HFFc6 (cell line): ENCODE measurements at places on chromosomes 7 and 10.
A peak's percentile ranks its signal among the peaks of the same experiment; 100 is the strongest.

GRCh38 chr7:137258552-137258951 is 85.0 kb downstream of the PTN start:
- H3K36me3 ChIP-seq, result no peaks in the 10 kb centered on the region
- H3K27ac ChIP-seq, result no peak overlapping the region
- no peaks in the 10 kb centered on the region for H3K4me1 ChIP-seq
- no peak for DNase-seq
- H3K27me3 ChIP-seq, result no peaks in the 10 kb centered on the region

- H3K27ac ChIP-seq, result no peak overlapping the region; the same call in 1 of the 2 replicates
- H3K27me3 ChIP-seq, result peaks cover 10% of the 10 kb centered on the region
- DNase-seq, result no peak
- H3K4me1 ChIP-seq, result peaks cover 24% of the 10 kb centered on the region
- H3K4me3 ChIP-seq, result peak overlapping the region; percentile 85
Measured at GRCh38 chr7:38310591-38311101, 37.2 kb upstream of the TARP start.

DNA sequence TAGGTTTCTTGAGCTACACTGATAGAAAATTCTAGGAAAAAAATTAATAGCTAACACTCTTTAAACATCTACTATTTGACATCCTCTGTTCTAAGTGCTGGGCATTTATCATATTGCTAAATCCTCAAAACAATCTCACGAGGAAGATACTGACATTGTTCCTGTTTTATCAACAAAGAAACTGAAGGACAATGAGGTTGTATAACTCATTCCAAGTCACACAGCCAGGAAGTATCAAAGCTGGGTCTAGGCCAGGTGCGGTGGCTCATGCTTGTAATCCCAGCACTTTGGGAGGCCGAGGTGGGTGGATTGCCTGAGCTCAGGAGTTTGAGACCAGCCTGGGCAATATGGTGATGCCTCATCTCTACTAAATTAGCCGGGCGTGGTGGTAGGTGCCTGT is 51.6 kb upstream of the IL6 start:
- H3K27me3 ChIP-seq, result no peaks in the 10 kb centered on the region; the same call in 1 of the 2 replicates
- 0 out of 2 replicates have a peak, but pooled peaks cover 8% of the 10 kb centered on the region for H3K36me3 ChIP-seq
- DNase-seq, result no peak
- H3K4me3 ChIP-seq, result no peak overlapping the region
- H3K4me1 ChIP-seq, result peaks cover 63% of the 10 kb centered on the region
- no peak overlapping the region for H3K27ac ChIP-seq

DNA sequence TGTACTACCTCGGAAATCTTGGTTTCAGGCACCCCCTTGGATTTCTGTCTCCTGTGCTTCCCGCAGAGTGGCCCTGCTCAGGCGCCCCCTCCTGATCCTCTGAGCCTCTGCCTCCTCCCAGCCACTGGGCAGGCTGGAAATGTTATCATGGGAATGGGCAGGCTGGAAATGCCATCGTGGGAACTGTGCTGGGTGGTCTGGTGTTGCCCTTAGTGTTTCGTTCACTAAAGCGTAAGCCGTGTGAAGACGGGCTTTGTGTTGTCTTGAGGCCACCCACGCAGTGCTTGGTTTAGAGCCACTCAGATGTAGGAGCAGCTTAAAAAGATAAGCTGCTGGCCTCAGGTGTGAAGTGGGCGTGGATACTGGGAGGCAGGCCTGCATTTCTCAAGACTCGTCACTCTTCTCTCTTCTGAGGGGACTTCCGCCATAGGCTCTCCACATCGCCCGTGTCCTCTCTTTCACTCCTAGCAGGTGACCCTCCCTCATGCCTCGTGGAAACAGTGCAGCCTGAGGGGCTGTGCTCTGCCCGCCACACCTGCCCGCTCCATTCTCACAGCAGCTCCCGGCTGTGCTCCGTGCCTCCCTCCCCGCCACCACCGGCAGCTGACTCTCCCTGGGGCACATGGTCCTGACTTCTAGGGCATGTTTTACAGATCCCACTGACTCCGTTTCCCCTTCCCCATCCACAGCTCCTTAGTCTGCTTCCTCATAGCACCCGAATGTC is 28.5 kb downstream of the PPP2R2D start:
- no peak for DNase-seq
- no peak overlapping the region for H3K27ac ChIP-seq
- H3K27me3 ChIP-seq, result no peaks in the 10 kb centered on the region
- peaks cover 34% of the 10 kb centered on the region for H3K4me1 ChIP-seq
- H3K4me3 ChIP-seq, result no peak overlapping the region

DNA sequence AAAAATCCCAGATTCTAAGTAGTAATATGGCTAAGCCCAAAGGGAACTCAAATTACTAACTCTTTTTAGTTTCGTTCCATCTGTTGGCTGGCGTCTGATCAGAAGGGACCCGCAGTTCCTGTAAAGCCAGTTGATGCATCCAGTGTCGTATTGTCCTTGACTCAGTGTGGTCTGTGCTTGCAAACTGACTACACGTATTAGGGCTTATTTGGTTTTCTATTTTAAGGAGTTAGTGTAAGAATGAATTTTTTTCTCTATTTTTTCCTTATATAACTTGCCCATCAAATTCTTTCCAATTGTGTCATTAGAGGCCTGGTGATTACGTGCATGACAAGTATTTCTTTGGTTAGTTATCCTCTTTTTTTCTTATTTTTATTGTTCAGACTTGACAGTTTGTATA is 9.7 kb downstream of the ABCA13 start:
- no peaks in the 10 kb centered on the region for H3K36me3 ChIP-seq
- no peaks in the 10 kb centered on the region; the same call in 1 of the 2 replicates for H3K27me3 ChIP-seq
- H3K4me1 ChIP-seq, result peaks cover 62% of the 10 kb centered on the region
- H3K4me3 ChIP-seq, result peak overlapping the region; percentile 56
- peak overlapping the region; percentile 80 for H3K27ac ChIP-seq
- DNase-seq, result peak; percentile 72

GRCh38 chr10:113411456-113411855 is 141.4 kb upstream of the HABP2 start:
- no peak overlapping the region for H3K27ac ChIP-seq
- DNase-seq, result no peak
- no peaks in the 10 kb centered on the region for H3K4me1 ChIP-seq

GRCh38 chr10:5977471-5978229 is at the start of gene IL15RA:
Gene IL15RA (minus strand): TSS chr10:5977543. CDS start chr10:5977492, 51 bp downstream.
- DNase-seq, result peak; percentile 51
- peaks cover 9% of the 10 kb centered on the region for H3K27me3 ChIP-seq
- H3K36me3 ChIP-seq, result no peaks in the 10 kb centered on the region
- H3K4me3 ChIP-seq, result peak within 1 kb of the TSS; percentile 88
- peak within 1 kb of the TSS; percentile 43 for H3K27ac ChIP-seq

DNA sequence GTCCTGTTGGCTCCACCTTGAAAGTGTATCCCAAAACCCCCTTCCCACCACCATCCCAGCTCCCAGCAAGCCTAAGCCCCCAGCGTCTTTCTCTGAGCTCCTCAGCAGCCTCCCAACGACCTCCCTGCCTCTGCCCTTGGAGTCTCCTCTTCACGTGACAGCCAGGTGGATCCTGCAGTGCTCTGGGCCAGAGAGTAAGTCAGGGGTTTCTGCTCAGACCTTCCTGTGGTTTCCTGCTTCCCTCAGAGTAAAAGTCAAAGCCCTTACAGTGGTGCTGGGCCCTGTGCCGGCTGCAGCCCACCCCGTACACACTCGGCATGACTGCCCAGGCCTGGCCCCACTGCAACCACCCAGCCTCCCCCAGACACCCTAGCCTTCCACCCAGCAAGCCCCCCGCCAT is 51.9 kb downstream of the OAT start:
- H3K36me3 ChIP-seq, result no peaks in the 10 kb centered on the region
- H3K4me3 ChIP-seq, result no peak overlapping the region
- no peaks in the 10 kb centered on the region for H3K4me1 ChIP-seq

GRCh38 chr10:97307866-97308780 is 10.9 kb upstream of the FRAT1 start:
- no peak overlapping the region for H3K4me3 ChIP-seq
- DNase-seq, result no peak
- no peak overlapping the region for H3K27ac ChIP-seq
- peaks cover 15% of the 10 kb centered on the region for H3K27me3 ChIP-seq
- no peaks in the 10 kb centered on the region for H3K4me1 ChIP-seq

GRCh38 chr7:95004618-95005247 is 97.3 kb downstream of the PPP1R9A start:
- H3K4me3 ChIP-seq, result no peak overlapping the region
- no peak overlapping the region for H3K27ac ChIP-seq
- DNase-seq, result no peak
- no peaks in the 10 kb centered on the region for H3K4me1 ChIP-seq
- H3K27me3 ChIP-seq, result no peaks in the 10 kb centered on the region
- no peaks in the 10 kb centered on the region for H3K36me3 ChIP-seq

- H3K27me3 ChIP-seq, result no peaks in the 10 kb centered on the region
- H3K36me3 ChIP-seq, result peaks cover 8% of the 10 kb centered on the region
- H3K4me1 ChIP-seq, result peaks cover 9% of the 10 kb centered on the region; the same call in 1 of the 2 replicates
- H3K4me3 ChIP-seq, result no peak overlapping the region
Measured at GRCh38 chr10:4426866-4427265, 399.1 kb upstream of the AKR1E2 start.

DNA sequence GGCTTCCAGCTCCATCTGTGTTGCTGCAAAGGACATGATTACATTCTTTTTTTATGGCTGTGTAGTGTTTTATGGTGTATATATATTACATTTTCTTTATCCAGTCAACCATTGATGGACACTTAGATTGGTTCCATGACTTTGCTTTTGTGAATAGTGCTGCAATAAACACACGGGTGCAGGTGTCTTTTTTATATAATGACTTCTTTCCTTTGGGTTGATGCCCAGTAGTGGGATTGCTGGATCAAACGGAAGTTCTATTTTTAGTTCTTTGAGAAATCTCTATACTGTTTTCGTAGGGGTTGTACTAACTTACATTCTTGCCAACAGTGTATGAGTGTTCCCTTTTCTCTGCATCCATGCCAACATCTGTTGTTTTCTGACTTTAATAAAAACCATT is 189.7 kb downstream of the ACTR3B start:
- no peak overlapping the region for H3K27ac ChIP-seq
- no peak for DNase-seq
- H3K36me3 ChIP-seq, result no peaks in the 10 kb centered on the region
- H3K27me3 ChIP-seq, result peaks cover 5% of the 10 kb centered on the region

- H3K36me3 ChIP-seq, result no peaks in the 10 kb centered on the region
- no peaks in the 10 kb centered on the region for H3K4me1 ChIP-seq
- H3K27ac ChIP-seq, result no peak overlapping the region
- no peak overlapping the region for H3K4me3 ChIP-seq
- H3K27me3 ChIP-seq, result peaks cover 1% of the 10 kb centered on the region; the same call in 1 of the 2 replicates
- DNase-seq, result no peak
Measured at GRCh38 chr10:111273635-111274034, 196.8 kb downstream of the ADRA2A start.

DNA sequence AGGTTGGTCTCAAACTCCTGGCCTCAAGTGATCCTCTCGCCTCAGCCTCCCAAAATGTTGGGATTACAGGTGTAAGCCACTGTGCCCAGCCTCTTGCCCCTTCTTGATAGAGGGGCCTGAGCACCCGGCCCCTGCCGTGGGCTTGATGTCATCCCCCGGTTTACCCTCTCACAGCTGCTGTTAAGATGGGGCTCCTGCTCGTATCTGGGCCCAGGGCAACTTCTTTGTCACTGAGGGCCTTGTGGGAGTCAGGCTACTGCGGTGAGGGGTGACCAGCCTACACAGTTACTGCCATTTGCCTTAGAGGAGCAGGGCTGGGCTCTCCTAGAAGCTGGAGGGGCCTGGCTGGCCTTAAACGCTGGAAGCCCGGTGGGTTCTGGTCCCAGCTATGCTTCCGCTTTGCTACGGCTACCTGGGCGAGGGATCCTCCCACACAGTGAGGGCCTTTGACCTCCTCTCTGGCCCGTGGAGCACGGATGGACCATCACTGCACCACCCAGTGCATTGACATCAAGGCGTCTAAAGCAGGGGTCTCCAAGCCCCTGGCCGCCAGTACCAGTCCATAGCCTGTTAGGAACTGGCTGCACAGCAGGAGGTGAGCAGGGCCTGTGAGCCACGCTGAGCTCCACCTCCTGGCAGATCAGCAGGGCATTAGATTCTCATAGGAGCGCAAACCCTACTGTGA is 1.1 kb upstream of the TMEM130 start:
- no peak overlapping the region for H3K27ac ChIP-seq
- peaks cover 7% of the 10 kb centered on the region for H3K27me3 ChIP-seq
- H3K4me3 ChIP-seq, result peak overlapping the region; percentile 84
- H3K4me1 ChIP-seq, result peaks cover under 1% of the 10 kb centered on the region; the same call in 1 of the 2 replicates

DNA sequence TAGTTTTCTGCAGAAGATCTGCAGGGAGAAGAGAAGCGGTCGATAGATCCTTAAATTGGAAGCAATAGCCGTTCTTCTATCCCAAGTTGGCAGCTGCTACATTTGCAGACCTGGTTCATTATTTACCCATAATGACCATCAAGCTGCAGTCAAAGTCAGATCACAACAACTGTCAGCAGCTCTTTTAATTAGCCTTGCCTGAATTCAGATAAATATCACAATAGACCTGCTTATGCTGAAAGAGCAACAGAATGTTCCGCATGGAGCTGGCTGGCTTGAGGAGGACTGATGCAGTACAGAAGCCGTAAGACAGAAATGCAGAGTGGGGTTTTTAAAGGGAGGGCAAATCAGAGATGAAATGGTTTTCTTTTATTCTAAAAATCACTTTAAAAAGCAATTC is 109.4 kb downstream of the HIBADH start:
- H3K4me3 ChIP-seq, result no peak overlapping the region
- no peaks in the 10 kb centered on the region for H3K27me3 ChIP-seq
- no peak overlapping the region for H3K27ac ChIP-seq

DNA sequence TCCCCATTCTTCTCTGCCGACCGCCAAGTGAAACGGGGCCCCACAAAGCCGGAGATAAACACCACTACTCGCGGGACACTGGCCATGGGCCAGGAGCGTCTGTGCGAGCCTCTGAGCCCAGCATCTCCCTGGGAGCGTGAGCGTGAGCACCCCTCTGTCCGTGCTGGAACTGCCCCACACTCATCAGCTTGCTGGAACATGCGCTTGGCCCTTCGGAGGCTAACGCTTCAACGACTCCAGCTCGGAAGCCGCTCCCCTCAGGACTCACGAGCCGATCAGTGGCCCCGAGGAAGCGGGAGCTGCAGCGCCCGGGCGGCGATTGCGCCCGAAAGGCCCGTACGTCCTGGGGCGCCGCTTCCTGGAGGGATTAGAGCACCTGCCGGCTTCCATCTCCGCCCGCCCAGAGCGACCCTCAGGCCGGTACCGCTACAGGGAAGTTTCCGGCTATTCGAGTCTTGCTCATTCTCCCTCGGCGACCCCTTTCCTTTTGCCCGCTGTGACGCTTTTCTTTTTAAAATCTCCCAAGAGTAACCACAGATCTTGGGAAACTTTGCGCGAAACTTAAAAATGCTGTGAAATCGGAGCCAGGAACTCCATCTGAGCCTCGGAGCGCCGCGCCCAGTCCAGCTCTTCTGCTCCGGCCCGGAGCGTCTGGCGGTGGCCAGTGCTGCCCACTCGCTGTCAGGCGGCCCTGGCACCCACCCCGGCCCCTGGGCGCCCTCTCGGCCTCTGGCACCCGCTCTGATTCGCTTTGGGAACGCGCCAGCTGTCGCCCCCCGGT is 1.0 kb downstream of the TLL2 start:
- H3K4me1 ChIP-seq, result peaks cover 56% of the 10 kb centered on the region
- no peak for DNase-seq
- peaks cover 5% of the 10 kb centered on the region; the same call in 1 of the 2 replicates for H3K27me3 ChIP-seq
- peak overlapping the region; percentile 87 for H3K4me3 ChIP-seq
- no peak overlapping the region for H3K27ac ChIP-seq

- no peak overlapping the region for H3K4me3 ChIP-seq
- DNase-seq, result no peak
Measured at GRCh38 chr7:151796091-151796870, 80.6 kb downstream of the PRKAG2 start.
